ENCODE measurements at places on chromosomes 12 and 14. TPM values are rescaled to one million over a fixed set of nuclear protein-coding genes. Genes with fewer than 3 reads are reported as not detected.

DNA sequence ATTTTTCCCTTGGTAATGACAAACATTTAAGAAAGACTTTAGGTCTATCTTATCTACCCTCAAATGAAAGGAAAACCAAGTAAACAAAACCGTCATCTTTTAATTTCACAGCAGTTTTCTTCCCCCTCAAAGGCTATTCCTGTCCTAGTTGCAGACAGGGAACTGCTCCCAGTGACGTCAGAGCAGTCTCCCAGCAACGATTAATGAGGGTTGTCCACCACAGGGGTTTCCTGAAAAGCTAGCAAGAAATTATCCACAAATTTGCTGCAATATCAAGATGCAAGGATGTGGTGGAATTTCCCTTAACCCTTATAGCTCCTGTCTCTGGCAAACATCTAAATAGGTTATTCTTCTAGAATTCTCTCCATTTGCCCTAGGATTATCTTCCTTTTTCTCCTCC, 89.1 kb upstream of the STAC3 start:
- DNase-seq = peak; percentile 60

GRCh38 chr12:86081843-86082242, 174.3 kb downstream of the MGAT4C start:
- no peak for DNase-seq

DUSP16 gene
- 19.5 TPM for total RNA-seq

DNA sequence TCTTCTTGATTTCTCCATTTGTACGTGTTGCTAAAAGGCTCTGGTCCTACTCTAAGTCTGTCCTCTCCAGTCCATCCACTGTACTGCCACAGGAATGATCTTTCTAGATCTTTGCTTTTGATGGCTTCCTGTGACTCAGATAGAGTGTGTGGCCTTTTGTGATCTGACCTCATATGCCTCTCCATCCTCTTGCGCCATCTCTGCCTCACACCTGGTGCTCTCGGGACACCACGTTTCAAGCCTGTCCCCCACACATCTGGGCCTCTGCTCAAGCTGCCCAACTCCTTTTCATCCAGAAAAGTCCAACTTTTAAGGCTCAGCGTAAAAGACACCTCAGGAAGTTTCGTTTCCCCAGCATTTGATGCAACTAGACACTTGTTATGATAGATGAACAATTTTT, 39.0 kb downstream of the DCAF4 start:
- no peak for DNase-seq

SYCP3 gene
- total RNA-seq = 0.25 TPM

GRCh38 chr14:92597906-92598905, 84.6 kb downstream of the RIN3 start:
- DNase-seq = no peak

DNA sequence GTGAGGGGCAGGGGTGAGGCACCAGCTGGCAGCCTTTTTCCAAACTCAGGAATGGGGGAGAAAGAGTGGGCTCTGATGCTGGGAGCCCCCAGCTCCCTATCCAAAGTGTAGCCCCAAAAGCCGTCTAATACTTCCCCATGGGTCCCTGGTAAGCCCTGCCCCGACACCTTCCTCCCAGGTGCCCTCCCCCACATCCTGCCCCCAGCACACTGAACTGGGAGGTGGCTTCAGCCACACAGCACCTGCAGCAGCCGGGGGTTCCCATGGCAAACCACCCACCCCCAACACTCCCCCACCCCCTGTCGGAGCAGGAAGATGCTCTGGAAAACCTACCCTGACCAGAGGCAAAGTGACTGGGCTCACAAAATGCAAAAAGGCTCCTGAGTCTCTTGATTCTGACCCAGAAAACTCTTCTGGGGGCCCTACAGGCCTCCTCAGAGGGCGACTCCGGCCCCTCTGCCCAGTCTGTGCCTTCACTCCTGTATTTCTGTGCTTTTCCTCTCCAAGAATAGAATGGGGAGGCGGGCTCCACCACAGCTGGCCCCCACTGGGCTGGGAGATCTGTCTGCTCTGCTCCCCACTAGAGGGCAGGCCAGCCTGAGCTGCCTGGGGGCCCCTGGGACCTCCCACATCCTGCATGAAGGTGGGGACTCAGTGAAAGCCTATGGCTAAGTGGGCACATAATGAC, 81.6 kb downstream of the ITPK1 start:
- DNase-seq = no peak

Data from endothelial cell of umbilical vein (primary cell).